ENCODE measurements at places on chromosomes 7 and 10. TPM values are rescaled to one million over a fixed set of nuclear protein-coding genes. Genes with fewer than 3 reads are reported as not detected.

DNA sequence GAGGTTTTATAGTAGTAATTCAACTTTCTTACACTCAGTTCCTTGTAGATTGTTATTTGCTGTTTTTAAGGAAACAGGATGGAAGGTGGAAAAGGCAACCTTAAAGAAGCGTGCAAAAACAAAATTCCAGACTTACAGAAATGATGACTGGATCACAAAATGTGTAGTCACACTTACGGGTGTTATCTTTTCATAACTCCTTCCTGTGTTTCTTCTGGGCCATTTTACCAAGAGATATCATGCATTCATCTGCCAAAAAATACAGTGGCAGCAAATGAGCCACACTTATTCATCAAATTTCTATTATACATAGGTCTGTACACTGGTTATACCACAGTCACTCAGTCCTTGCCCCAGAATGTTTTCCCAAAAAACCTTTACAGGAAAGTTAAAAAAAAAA, 94.3 kb upstream of the IL6 start:
- DNase-seq = no peak

DNA sequence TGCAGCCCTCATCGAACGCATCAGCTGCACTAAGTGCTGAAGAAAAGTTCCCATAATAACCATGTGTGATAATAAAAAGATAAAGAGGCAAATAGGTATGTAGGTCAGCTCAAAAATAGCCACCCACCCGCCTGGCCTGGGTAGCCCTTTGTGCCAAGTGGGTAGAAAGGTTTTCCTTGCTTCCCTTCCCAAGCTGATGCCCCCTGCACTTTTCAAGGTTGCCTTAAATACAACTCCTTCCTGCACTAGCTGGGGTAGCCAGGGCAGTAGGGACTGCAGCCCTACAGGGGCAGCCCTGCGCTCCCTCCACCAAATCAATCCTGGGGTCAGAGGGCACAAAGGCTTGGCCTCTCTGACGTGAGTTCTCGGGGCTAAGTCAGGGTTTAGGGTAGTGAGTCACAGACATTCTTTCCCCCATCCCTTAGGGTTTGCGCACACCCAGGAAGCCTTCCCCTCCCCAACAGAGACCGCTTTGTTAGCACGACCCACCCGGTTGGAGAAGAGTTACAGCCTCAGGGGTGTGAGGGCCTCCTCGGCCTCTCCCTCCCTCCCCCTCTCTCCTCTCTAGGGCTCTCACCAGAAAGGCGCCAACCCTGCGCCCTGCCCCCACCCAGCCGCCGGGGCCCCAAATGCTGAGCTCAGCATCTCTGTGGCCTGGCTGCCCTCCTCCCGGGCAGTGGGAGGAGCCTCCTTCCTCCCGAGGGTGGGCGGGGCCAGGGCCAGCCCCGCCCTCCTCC, 13.3 kb upstream of the DDIT4 start:
- peak; percentile 94 for DNase-seq

DNA sequence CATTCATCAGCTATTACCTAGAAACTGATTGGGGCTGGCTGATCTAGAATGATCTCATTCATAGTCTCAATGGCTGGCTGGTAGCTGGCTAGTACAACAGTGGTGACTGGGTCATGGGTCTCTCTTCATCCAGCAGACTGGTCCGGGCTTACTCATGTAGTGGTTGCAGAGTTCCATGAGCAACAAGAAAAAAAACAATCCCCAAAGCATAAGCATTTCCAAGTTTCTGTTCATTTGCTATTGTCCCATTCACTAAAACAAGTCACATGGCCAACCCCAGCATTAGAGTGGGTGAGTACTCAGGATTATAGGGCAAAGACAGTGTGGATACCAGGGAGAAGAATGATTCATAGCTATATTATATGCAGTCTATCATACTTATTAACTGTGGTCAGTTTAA, 85.2 kb upstream of the SEMA3C start:
- no peak for DNase-seq

GRCh38 chr7:50400114-50400513, 50.0 kb downstream of the FIGNL1 start:
- DNase-seq = no peak

The UTF1 gene
- not detected for total RNA-seq

GRCh38 chr10:110056822-110057221, 49.0 kb downstream of the ADD3 start:
- DNase-seq = no peak

The COX19 gene
- 6.3 TPM for total RNA-seq

DNA sequence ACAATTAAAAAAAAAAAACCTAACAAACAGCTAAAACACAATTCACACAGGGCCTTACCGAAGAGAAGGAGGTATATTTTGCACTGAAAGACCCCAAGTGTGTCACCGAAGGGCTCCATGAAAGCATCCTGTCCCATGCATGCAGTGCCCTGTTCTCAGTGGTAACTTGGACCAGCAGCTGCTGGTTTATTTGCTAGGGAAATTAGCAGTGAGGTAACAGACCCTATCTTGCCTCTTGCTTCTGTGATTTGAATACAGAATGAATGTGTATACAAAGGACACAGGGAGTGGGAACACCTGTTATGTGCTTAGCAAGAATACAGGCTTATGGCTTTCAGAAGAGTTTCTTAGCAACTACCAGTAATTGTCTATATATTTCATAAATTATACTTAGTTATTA, at the start of gene HEPACAM2:
TSS of gene HEPACAM2 (minus strand) at position 160 of the 400 bp plus-strand sequence.
- DNase-seq = no peak

- no peak for DNase-seq
Observed at GRCh38 chr10:44894691-44895090, 16.4 kb upstream of the TMEM72 start.

The RELN gene
- 1.8 TPM for total RNA-seq

The KLF14 gene
- total RNA-seq = 2.9 TPM

DNA sequence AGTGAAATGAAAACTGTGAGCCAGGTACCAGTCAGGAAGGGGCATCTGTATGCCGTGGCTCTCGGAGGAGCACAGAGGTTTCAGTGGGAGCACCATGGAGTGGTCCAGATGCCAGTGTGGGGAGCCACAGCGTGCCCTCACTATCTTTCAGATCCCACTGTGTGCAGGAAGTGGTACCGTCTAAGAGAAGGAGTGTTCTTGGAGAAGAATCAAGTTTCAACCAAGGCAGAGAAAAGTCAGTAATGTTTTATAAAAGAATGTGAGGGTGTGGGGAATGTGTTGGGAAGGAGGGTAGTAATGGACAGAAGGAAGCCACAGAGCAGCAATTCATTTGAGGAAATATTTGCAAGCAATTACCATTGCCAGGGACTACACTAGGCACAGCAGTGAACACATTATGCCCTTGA, 35.6 kb downstream of the PRKAR2B start:
- no peak for DNase-seq

GRCh38 chr10:116255886-116256751, 16.9 kb downstream of the GFRA1 start:
- DNase-seq = no peak

DNA sequence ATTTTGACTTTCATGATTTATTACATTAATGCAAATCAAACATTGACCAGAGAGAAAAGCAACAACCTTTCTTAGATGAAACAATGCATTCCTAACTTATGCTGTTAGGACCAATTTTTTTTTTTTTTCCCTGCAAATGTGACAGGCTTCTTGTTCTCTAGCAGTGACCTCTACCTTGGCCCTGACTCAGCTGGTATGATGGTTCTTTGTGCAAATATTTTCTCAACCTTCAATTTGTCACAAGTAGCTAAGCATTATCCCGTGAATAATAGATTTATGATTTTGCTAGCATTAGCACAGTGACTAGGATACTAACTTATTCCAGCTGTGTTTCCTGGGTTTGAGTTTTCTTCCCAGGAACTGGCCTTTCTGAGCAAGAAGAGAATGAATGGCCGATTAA, 64.9 kb downstream of the PPP1R9A start:
- DNase-seq = no peak

The MYL10 gene
- total RNA-seq = not detected

The MOGAT3 gene
- not detected for total RNA-seq

DNA sequence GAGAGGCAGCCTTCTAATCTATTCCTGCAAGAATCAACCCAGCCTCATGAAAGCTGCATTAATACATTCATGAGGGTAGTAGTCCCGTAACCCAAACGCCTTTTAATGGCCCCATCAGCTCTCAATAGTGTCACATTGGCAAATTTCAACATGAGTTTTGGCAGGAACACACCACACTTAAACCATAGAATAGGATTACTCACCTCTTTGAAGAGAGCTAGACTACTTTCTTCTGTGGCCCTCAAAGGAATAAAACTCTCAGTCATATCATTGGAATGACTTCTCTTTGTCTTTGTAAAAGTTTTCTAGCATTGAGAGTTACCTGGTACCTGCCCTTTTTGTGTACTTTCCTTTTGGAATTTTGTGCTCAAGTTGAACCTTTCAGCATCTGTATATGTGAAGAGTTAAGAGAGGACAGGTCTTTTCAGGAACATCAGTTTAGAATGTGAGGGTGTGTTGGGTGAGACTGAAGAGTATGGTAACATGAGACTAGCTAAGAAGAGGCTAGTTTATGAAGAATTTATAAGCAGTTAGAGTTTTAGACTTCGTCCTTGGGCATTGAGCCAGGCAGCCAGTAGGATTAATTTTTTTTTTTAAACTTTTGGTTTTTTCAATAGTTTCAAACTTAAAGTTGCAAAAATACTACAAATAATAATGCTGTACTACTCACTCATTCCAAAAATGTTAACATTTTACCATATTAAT, 92.6 kb downstream of the MLLT10 start:
- no peak for DNase-seq

- no peak for DNase-seq
Observed at GRCh38 chr10:7797582-7797981, 9.6 kb downstream of the ATP5F1C start.

- no peak for DNase-seq
Observed at GRCh38 chr7:100675105-100675451, 1.5 kb downstream of the GNB2 start.

The PTF1A gene
- total RNA-seq = not detected

The PNLIP gene
- total RNA-seq = 1.5 TPM

- no peak for DNase-seq
Observed at GRCh38 chr7:34307540-34307939, 350.5 kb upstream of the NPSR1 start.

The TEX47 gene
- total RNA-seq = not detected

GRCh38 chr7:18798088-18798906, 302.7 kb downstream of the HDAC9 start:
- no peak for DNase-seq

GRCh38 chr10:3811291-3811870, 26.4 kb upstream of the KLF6 start:
- DNase-seq = no peak

GRCh38 chr7:135210888-135211178, 493 bp downstream of the WDR91 start:
- DNase-seq = no peak

- DNase-seq = no peak
Observed at GRCh38 chr7:146115851-146116520, 615 bp upstream of the CNTNAP2 start.

- DNase-seq = no peak
Observed at GRCh38 chr10:3178042-3178441, 5.5 kb upstream of the PITRM1 start.

GRCh38 chr7:36777062-36777461, 52.8 kb upstream of the AOAH start:
- DNase-seq = no peak

GRCh38 chr10:69696073-69696731, 66.2 kb downstream of the FAM241B start:
- DNase-seq = no peak

DNA sequence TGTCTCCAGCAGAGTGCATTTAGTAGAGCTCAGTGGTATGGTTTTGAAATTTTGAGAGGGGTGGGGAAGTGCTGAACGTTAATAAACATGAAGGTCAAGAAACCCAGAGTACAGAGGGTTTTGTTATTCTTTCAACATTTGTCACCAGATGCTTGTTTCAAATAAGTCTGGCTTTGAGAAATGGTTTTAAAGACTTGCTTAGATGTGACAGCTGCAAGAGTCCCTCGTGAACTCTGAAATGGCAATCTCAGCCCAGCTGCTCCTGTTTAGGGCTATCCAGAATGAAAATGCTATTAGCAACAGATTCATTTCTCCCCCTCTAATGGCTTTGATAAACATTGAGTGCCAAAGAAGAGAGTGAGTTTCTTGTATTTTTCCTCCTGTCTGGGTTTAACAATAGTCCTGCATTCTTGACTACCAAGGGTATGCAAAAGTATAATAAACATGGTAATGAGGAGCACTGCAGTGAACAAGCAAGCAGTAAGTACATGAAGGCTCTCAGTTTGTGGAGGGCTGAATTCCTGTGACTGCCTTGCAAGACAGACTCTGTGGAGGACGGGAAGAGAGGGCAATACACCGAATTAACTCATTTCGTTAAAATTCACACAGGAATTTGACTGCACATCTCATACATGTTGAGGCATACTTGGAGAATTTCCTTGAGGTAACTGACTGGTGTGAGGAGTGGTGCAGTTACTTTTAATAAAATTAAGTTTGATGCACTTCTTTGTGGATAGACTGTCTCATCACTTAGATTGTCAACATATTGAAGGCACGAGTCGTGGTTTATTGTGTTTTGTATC, 490.9 kb downstream of the REEP3 start:
- no peak for DNase-seq

The FAM20C gene
- total RNA-seq = 121 TPM

DNA sequence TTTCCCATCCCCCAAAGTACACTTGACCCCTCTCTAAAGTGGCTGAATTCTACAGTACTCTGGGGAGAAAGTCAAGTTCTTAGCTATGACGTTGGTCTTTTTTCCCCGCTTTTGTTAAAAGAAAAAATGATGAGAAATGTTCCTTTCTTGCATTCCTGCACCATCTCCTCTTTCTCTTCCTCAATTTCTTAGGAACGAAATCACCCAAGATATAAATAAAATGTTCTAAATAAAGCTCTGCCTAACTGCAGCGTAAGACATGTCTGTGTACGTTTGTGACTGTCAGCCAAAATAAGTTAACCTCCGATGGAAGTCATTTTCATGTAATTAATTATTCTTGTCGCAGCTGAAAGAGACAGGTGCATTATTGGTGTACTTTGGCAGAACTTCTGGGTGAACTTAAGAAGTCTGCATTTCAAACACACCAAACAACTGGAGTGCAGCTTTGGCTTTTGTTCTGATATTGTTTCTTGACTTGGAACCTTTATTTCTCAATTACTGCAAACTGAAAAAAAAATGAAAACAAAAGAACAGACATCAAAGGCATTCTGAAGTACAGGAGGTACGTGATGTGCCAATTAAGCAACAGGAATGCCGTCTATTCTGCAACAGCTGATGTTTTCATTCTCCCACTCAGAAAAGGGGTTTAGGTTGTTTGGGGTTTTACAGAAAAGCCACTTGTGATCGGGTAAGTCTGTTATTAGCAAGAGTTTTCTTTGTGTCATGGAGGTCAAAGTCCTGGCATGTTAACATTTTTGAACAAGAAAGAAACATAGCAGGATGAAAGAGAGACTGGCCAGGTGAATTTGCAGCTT, 82.4 kb upstream of the SDK1 start:
- DNase-seq = no peak

The HOXA6 gene
- total RNA-seq = 3.1 TPM

- DNase-seq = no peak
Observed at GRCh38 chr10:35432781-35433338, 96.6 kb downstream of the CCNY start.

The PLEKHS1 gene
- total RNA-seq = 0.13 TPM

- DNase-seq = no peak
Observed at GRCh38 chr7:23918286-23918685, 208.3 kb downstream of the STK31 start.

- no peak for DNase-seq
Observed at GRCh38 chr7:23696916-23697441, 13.0 kb upstream of the STK31 start.

- DNase-seq = no peak
Observed at GRCh38 chr10:1502451-1502850, 234.9 kb downstream of the ADARB2 start.

GRCh38 chr7:80060218-80060806, 74.3 kb upstream of the GNAI1 start:
- no peak for DNase-seq

The GIGYF1 gene
- total RNA-seq = 31.9 TPM

The EPHA1 gene
- total RNA-seq = 0.22 TPM

All from mesenteric fat pad (tissue), 1 donor.